ENCODE measurements at places on chromosomes 4 and X.

DNA sequence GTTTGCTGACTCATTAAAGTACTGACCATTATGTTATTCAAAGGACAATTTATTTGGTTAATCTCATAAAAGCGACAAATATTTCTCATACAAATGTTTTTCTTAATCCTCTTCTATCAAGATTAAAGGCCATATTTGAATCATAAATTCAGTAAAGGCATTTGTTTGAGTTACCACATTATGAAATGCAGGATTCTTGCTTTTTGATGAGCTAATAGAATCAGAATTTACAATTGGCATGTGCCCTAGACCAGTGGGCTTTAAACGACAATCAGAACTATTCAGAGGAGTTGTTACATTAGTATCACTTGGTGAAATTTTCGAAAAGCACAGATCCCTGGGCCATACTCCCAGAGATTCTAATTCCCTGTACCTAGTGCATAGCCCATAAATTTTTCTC lies 55.3 kb downstream of the KLHL4 start:
- no peak for DNase-seq

GRCh38 chrX:33211356-33212260 lies at the start of gene DMD:
Gene DMD (minus strand): TSS chrX:33211549. CDS start chrX:33211312, 237 bp downstream.
- DNase-seq, result peak; percentile 89

DNA sequence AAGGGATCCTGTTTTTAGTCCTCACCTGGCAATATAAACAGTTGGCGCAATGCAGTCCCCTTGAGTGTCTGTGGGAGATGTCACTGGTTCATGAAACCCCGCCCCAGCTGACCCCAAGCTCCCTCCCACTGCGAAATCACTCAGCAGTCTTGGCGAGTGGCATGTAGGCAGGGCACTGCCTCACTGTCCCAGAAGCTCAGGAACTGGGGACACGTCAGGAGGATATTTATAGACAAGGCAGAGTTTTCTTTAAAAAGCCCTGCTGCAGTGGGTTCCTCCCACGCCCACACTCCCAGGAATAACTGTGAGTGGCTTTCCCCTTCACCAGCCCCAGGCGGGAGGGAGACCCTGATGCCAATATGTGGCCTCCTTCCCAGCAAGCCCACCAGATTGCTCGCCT lies 44.3 kb upstream of the PPP2R2C start:
- no peak for DNase-seq

- no peak for DNase-seq
Observed at GRCh38 chr4:3739577-3739976, 26.6 kb upstream of the ADRA2C start.

DNA sequence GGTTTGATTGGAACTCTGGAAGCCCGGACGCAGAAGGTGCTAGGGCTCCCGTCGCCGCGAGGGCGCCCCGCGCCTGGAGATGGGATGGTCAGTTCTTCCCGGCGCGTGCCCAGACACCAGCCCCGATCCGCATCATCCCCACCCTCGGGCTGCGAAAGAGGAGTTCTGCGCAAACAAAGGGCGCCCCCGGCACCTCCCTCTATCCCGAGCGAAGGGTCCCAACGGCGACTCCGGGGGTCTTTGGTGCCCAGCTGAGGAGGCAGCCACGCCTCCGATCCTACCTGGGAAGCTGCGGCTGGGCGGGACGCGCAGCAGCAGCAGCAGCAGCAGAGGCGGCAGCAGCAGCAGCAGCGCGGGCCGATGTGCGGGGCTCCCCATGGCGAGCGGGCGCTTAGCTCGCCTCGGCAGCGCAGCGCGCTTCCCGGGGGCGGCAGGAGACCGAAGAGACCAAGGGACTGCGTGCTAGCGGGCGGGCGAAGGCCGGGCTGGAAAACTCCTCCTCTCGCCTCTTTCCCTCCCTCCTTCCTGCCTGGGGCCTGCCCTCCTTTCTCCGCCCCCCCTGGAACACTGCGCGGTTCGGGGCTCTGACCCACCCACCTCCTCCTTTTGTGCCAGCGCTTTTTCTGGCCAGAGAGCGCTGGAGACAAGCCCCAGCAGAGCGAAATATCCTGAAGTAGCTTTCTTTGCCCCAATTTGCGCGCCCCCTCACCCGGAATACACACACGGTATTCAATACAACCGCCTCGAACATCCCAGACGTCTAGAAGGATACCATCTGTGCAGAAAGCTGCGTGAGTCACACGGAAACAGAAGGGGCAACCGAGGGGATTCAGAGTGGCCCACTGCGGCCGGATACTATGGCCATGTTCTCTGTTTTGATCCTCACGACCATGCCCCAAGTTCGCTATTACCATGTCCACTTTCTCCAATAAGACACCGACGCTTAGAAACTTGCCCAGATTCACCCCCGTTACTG lies at the start of gene SRPX:
Gene SRPX, minus strand, starts transcription at position 457 of the 976 bp plus-strand sequence. Its CDS starts 79 bp downstream, at position 378.
- DNase-seq, result peak; percentile 67

DNA sequence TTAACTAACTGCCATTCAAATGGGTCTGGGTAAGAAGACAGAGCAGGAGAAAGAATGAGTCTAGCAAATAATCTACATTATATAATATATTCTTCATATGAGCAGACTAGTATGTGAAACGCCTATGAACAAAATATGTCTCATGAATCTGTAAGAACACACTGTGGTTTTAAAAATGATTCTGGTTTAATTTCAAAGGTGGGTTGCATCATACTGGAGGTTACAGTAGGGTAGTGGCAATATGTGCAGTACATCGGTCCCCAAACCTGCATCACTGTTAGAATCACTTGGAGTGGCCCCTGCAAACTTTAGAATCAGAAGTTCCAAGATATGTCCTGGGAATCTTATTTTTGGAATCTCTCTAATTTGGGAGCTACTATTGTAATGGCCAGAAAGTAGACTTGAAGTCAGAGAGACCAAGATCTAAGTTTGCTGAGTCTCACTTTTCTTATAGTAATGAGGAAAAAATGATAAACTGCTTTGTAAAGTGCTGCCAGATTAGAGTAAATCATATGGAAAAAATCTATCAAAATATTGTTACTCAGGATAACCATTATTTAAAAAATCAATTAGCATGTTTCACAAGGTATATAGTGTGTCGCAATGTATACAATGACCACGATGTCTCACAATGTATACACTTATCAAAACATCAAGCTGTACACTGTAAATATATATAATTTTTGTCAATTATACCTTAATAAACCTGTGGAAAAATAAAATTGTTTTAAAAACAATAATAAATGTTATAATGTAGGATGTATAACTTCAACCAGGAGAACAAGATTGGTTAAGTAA lies 37.9 kb upstream of the ARSJ start:
- DNase-seq, result no peak

DNA sequence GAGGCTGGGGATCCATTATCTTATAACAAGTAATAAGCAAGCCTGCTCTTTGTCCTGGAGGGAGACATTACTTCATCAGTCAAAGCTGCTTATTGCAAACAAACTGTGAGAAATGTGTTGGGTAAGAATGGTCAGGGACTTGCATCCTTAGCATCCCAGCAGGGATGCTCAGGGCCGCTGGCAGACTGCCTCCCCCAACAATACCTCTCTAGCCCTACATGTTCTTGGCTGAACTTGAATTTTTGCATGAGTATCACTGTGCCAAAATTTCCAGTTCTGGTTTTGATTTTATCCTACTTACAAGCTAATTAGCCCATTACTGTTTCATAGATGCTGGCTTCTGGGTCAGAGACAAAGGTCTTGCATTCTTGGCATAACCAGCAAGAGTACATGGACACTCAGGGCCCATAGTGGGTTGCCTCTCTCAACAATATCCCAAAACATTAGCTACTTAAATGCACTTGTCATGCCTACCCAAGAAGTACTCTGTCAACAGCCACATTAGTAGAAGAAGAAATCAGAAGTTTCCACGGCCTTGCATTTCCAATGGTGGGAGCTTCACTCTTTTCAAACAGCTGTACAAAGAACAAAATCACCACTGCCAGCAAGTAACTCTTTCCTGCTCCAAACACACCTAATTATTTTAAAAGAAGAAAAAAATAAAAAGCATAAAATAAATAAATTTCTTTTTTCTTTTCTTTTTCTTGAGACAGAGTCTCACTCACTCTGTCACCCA lies 41.9 kb upstream of the NEUROG2 start:
- DNase-seq, result no peak

DNA sequence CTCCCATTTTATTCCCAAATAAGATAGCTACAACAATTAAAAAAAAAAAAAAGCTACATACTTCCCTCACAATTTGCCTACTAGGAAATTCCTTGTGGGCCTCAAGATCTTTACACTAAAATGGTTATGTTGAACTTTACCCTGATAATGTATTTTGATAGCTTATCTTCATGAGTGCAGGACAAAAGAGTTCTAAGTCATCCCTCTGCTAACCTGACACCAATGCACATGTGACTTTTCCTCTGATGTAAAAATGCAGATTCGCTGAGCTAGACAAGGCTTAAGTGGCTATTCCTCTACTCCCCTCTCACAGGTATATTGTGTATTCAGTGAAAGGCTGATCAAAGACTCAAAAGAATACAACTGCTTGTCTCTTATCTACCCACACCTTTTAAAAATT lies 22.5 kb downstream of the ELF2 start:
- DNase-seq, result no peak

GRCh38 chr4:77376788-77377460 lies 219.9 kb downstream of the CCNG2 start:
- DNase-seq, result no peak

- DNase-seq, result peak; percentile 19
Observed at GRCh38 chrX:39421006-39421405, 619.7 kb downstream of the MID1IP1 start.

DNA sequence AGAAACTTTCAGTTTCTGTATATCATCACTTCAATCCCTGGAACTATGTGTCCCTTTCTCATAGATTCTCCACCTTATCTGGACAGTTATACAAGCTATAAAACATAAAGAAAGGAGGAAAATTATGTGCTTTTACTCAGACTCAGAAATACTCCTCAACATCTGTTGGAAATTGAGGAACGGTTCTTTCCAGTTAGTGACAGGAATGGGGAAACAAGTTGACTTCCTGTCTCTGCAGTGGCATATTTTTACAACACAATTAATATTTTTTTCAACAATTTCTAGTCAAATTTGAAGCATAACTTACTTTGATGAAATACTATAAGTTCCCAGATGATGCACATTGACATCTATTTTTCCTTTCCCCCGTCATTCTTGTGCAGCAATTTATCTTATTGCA lies 27.9 kb downstream of the ABHD18 start:
- no peak for DNase-seq

- DNase-seq, result no peak
Observed at GRCh38 chr4:181845617-181846016, 397.6 kb upstream of the TENM3 start.
